ENCODE measurements at places on chromosomes 4 and X. TPM values are rescaled to one million over a fixed set of nuclear protein-coding genes. Genes with fewer than 3 reads are reported as not detected.

HSFX1 gene
- 1.4 TPM for total RNA-seq

RBM47 gene
- total RNA-seq: 0.28 TPM

CCDC120 gene
- total RNA-seq: 13.0 TPM

NAP1L3 gene
- 0.17 TPM for total RNA-seq

ENPEP gene
- 13.2 TPM for total RNA-seq

SPANXA1 gene
- total RNA-seq: not detected

TSPAN7 gene
- total RNA-seq: 0.31 TPM

SYN1 gene
- total RNA-seq: 9.2 TPM

DGAT2L6 gene
- not detected for total RNA-seq

TLL1 gene
- 14.3 TPM for total RNA-seq

FAM184B gene
- 0.15 TPM for total RNA-seq

PNMA3 gene
- total RNA-seq: 0.90 TPM

ACE2 gene
- total RNA-seq: not detected

IQSEC2 gene
- total RNA-seq: 8.1 TPM

ODAPH gene
- total RNA-seq: not detected

PAGE2 gene
- total RNA-seq: not detected

LUZP4 gene
- not detected for total RNA-seq

GRCh38 chrX:131917588-131917987 lies 105.5 kb upstream of the STK26 start:
- no peak for DNase-seq
- H3K36me3 ChIP-seq: no peaks in the 10 kb centered on the region

- H3K36me3 ChIP-seq: no peaks in the 10 kb centered on the region
- no peak overlapping the region for H3K27ac ChIP-seq
- H3K4me1 ChIP-seq: peaks cover 4% of the 10 kb centered on the region
Observed at GRCh38 chr4:153763404-153763803, 3.6 kb upstream of the RNF175 start.

GRCh38 chrX:40484408-40485091 lies 96.2 kb upstream of the ATP6AP2 start:
- no peaks in the 10 kb centered on the region for H3K4me1 ChIP-seq
- no peak for DNase-seq
- H3K36me3 ChIP-seq: no peaks in the 10 kb centered on the region

DNA sequence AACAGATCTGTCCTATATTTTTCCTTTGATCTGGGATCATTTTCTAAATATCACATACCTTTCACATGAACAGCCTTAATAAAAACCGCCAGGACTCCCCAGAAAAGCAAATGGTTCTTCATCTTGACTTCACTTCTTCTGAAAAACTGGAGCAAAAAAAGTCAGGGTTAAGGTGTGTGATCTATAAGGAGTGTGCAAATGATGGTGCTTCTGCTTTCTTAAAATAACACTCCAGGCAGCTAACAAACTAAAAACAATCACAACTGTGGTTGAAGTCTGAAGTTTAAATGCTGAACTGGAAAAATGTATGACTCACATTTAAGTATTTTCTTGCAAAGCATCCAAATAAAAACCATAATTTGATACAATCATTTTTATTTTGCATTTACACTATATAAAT lies at the start of gene JCHAIN:
Gene JCHAIN (minus strand): TSS at position 140 of the 400 bp plus-strand sequence. CDS start 18 bp downstream, at position 122.
- no peak for DNase-seq
- H3K36me3 ChIP-seq: no peaks in the 10 kb centered on the region
- no peak within 1 kb of the TSS for H3K27ac ChIP-seq
- H3K27me3 ChIP-seq: no peaks in the 10 kb centered on the region
- no peak within 1 kb of the TSS for H3K4me3 ChIP-seq
- H3K4me1 ChIP-seq: no peaks in the 10 kb centered on the region

- no peaks in the 10 kb centered on the region for H3K36me3 ChIP-seq
- H3K4me1 ChIP-seq: no peaks in the 10 kb centered on the region
- H3K27ac ChIP-seq: no peak overlapping the region
- no peak for DNase-seq
Observed at GRCh38 chr4:40837094-40837870, 87.5 kb downstream of the NSUN7 start.

GRCh38 chr4:133920236-133920635 lies 281.4 kb downstream of the PABPC4L start:
- no peaks in the 10 kb centered on the region for H3K27me3 ChIP-seq
- no peaks in the 10 kb centered on the region for H3K4me1 ChIP-seq
- no peak for DNase-seq
- no peak overlapping the region for H3K27ac ChIP-seq
- no peak overlapping the region for H3K4me3 ChIP-seq

- no peak overlapping the region for H3K4me3 ChIP-seq
- H3K27ac ChIP-seq: no peak overlapping the region
- no peak for DNase-seq
Observed at GRCh38 chrX:72461766-72462165, 110.9 kb downstream of the HDAC8 start.

DNA sequence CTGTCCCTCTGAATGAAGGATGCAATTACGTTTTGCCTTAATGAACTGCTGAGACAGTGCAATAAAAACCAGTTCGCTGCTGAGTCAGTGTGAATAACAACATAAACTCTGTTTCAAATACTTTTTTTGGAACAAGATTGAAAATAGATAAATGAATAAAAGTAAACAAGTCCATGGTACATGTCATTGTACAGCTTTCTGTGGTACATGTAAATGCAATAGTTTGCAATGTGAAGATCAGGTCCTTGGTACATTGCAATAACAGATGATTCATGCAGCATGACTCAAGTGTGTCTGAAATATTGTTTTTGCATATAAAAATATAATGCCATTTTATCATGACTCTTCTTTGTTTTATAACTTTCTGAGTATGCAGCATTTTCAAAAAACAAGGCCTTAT lies 193.4 kb upstream of the PACRGL start:
- no peak overlapping the region for H3K27ac ChIP-seq
- no peaks in the 10 kb centered on the region for H3K36me3 ChIP-seq

GRCh38 chrX:6227935-6228334 lies 732 bp downstream of the NLGN4X start:
- no peaks in the 10 kb centered on the region for H3K36me3 ChIP-seq
- H3K4me1 ChIP-seq: peaks cover 14% of the 10 kb centered on the region
- no peak for DNase-seq
- H3K27me3 ChIP-seq: peaks cover 3% of the 10 kb centered on the region

DNA sequence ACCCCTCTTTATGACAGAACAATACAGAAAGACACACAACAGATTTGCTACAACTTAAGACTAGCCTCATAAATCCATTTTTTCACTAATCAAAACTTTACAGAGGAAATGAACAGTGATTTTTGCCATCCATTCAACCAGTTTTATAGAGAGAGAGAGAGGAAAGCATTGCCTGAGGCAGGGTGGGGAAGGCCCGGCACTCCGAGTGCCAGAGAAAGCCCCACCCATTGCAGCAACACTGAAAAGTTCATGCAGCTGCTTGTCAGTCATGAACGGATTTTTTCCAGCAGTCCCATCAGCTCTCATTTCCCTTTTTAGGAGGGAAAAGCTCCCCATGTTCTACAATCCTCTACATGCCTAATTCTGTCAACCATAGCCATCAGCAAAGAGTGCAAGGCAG lies 236.9 kb downstream of the CHIC1 start:
- DNase-seq: no peak
- no peaks in the 10 kb centered on the region for H3K36me3 ChIP-seq
- no peak overlapping the region for H3K4me3 ChIP-seq
- H3K27ac ChIP-seq: no peak overlapping the region

DNA sequence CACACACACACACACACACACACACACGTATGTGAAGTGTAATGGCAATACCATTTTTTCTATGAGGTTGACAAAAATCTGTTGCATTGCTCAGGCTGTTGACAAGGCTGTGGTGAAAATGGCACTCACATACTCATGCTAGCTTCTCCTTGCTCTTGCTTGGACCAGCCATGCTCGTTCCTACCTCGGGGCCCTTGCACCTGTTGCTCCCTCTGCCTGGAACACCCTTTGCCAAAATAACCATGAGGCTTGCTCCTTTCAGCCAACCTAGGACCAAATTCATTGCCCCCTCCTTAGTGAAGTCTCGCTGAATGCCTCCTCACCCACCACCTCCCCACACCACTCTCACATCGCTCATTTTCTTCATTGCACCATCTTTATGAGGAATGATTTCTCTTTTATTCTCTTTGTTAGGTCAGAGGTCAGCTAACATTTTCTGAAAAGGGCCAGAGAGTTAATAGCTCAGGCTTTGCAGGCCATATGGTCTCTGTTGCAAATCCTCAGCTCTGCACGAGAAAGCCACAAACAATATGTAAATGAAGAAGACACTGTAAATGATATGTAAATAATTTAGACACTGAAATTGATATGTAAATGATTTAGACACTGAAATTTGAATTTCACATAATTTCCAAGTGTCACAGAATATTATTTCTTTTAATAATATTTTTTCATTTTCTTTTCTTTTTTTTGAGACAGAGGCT lies 13.3 kb downstream of the SLC38A5 start:
- no peak for DNase-seq
- no peak overlapping the region for H3K4me3 ChIP-seq
- H3K4me1 ChIP-seq: no peaks in the 10 kb centered on the region
- H3K27me3 ChIP-seq: no peaks in the 10 kb centered on the region

DNA sequence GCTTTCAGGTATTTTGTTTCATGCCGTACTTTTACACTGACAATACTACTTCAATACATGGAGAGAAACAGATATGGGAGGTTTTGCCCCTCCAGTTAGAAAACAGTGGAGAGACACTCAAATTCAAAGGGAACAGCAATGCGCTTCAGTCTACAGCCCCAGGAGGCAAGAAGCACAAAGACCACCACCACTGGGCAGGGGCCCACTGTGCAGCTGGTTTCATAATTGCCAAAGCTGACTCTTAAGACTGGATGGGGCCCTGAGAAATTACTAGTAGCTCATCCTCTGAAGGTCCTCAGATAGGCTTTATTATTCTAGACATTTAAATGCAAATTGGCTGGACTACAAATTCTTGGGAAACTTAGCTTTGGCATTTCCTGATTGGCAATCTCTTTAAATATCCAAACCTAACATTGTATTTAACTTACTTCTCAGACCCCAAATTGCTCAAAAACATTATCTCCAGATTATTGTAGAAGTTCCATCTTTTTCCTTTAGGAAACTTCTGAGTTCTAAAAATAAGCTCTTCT lies 85.9 kb upstream of the GPR34 start:
- H3K4me3 ChIP-seq: no peak overlapping the region
- no peaks in the 10 kb centered on the region for H3K27me3 ChIP-seq
- peak; percentile 61 for DNase-seq
- no peak overlapping the region for H3K27ac ChIP-seq

- peak; percentile 80 for DNase-seq
- H3K36me3 ChIP-seq: no peaks in the 10 kb centered on the region
- peak overlapping the region; percentile 28 for H3K4me3 ChIP-seq
- H3K27ac ChIP-seq: peak overlapping the region; percentile 82
Observed at GRCh38 chrX:56783450-56783831, 54.4 kb downstream of the NBDY start.

GRCh38 chr4:76657443-76657842 lies 222.4 kb downstream of the SHROOM3 start:
- no peak for DNase-seq
- H3K27me3 ChIP-seq: no peaks in the 10 kb centered on the region
- H3K36me3 ChIP-seq: no peaks in the 10 kb centered on the region
- H3K27ac ChIP-seq: no peak overlapping the region
- no peaks in the 10 kb centered on the region for H3K4me1 ChIP-seq

GRCh38 chrX:116236666-116237065 lies 66.1 kb downstream of the AGTR2 start:
- DNase-seq: no peak
- no peak overlapping the region for H3K4me3 ChIP-seq
- no peak overlapping the region for H3K27ac ChIP-seq
- no peaks in the 10 kb centered on the region for H3K4me1 ChIP-seq

GRCh38 chrX:136203438-136203837 lies 47.8 kb downstream of the MAP7D3 start:
- H3K36me3 ChIP-seq: no peaks in the 10 kb centered on the region
- peaks cover 9% of the 10 kb centered on the region for H3K4me1 ChIP-seq
- no peak for DNase-seq
- H3K27me3 ChIP-seq: peaks cover 6% of the 10 kb centered on the region
- no peak overlapping the region for H3K4me3 ChIP-seq

GRCh38 chr4:38176165-38176564 lies 216.0 kb downstream of the PTTG2 start:
- H3K27me3 ChIP-seq: no peaks in the 10 kb centered on the region
- H3K4me3 ChIP-seq: no peak overlapping the region
- DNase-seq: no peak

DNA sequence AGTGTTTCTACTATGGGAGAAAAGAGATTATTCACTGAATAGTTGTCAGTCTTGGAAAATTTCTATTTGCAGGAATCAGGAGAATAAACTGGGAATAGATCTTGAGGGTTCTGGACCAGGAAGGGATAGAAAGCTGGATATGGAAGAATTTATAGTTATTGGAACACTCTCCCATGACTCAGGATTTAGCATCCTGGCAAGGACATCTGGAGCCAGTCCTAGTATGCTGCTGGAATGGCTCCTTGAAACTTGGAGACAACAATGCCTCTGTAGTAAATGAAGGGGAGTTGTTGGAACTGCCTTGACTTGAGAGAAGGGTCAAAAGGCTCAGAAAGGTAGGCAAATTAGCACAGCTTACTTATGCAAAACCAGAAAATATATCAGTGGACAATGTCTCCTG lies 23.5 kb upstream of the THOC2 start:
- no peaks in the 10 kb centered on the region for H3K4me1 ChIP-seq
- DNase-seq: no peak
- H3K27ac ChIP-seq: no peak overlapping the region
- no peaks in the 10 kb centered on the region for H3K27me3 ChIP-seq
- no peaks in the 10 kb centered on the region for H3K36me3 ChIP-seq

DNA sequence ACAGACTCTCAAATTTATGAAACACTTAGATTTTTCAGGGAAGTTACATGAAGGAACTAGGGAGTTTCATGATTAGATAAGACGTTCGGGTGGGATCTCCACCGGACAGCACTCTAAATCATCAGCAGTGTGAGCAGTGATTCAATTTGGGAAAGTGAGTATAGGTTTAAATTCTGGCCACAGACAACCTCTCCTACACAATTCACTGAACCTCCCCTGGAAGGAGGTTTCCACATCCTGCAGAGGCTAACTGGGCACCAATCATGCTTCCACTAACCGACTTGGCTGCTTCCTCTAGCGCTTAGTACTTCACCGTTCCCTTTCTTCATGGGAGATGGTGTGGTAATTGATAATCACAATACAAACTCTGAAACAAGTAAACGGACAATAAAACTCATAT lies 5.6 kb downstream of the CXCL9 start:
- no peaks in the 10 kb centered on the region for H3K4me1 ChIP-seq
- no peak overlapping the region for H3K27ac ChIP-seq
- H3K27me3 ChIP-seq: no peaks in the 10 kb centered on the region
- H3K4me3 ChIP-seq: no peak overlapping the region
- no peak for DNase-seq
